ENCODE measurements at places on chromosomes 6 and 20.

DNA sequence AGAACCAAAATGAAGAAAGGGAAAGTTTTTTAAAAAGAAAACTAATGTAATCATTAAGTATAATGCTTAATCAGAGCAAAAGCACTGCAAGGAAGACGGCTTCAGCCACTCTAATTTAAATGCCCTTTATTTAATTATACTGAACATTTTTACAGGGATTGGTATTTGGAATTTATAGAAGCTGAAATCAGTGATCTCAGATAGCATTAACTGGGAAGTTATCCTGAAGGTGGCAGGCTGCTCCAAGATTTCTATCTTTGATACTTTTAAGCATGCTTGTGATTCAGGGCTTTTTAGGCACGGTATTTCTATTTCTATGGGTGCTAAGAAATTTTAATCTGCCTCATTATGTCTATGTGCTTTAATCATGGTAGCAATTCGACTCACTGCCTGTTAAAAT, 1.3 kb upstream of the NDUFAF4 start:
- DNase-seq = no peak

- DNase-seq = no peak
Observed at GRCh38 chr6:35751594-35751993, 14.8 kb downstream of the ARMC12 start.

DNA sequence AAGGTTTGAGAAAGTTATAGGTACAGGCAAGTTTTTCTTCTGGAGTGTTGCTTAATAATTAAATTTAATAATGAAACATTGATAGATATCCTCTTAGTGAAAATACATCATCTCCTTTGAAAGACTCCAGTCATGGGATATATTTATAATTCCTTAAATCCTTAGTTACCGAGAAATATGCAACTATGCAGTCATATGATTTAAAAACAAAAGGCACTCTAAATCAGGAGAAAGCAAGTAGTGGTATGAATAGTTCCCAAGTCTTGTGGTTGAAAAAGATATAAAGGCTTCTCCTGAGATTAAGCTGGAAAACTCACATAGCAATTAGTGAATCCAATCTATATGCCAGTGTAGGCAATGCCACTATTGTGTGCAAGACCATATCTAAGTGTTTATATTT, 475.4 kb downstream of the EYS start:
- no peak for DNase-seq

DNA sequence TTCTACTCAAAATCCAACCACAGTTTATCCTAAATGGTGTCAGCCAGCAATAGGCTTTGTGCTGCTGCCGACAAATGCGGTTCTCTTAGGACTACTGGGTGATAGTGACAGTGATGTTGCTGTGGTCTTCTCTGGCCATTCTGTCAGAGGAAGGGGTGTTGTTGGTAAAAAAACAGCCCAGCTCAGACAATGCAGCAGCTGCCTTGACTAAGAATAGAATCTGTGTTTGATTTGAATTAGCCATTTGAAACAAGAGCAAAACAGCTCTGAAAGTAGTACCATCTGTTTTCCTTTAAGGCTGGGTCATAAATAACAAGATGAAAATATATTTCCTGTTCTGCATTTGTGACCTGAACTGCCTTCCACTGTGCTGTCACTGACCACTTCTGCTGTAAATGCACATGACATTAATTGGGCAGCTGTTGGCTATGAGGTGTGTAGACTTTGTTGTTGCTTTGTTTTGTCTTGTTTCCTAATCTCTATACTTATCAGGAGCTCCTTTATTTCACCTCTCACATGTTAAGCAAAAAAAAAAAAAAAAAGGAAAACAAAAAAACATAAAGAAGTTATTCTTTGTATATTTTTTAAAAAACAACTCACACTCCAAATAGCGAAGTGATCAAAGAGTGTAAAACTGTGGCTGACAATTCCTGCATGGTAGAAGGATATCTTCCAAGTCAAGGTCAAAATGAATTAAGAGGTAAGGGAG, 497.8 kb upstream of the ARID1B start:
- DNase-seq = no peak

GRCh38 chr20:45835329-45835765, 1.7 kb downstream of the SNX21 start:
- DNase-seq = no peak

GRCh38 chr20:54642864-54643667, 167.7 kb downstream of the DOK5 start:
- DNase-seq = no peak

GRCh38 chr20:39468703-39469102, 506.6 kb downstream of the DHX35 start:
- no peak for DNase-seq

GRCh38 chr20:61832181-61832580, 233.5 kb downstream of the TAF4 start:
- DNase-seq = no peak

DNA sequence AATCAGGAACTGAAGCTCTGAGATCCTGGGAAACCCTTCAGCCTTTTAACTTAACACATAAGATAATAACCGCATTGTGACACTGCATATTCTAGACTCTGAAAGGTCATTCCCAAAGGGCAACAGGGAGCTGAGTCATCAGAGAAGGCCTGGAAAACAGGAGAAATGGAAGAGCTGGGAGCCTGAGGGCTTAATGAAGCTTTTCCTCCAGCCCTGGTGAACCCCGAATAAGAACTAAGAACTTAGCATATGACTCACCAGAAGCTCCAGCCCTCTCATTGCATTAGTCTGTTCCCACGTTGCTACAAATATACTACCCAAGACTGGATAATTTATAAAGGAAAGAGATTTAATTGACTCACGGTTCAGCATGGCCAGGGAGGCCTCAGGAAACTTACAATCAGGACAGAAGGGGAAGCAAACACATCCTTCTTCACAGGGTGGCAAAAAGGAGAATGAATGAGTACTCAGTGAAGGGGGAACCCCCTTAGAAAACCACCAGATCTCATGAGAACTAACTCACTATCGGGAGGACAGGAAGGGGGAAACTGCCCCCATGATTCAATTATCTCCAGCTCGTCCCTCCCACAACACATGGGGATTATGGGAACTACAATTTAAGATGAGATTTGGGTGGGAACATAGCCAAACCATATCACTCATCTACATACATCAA, 648.5 kb downstream of the TFAP2A start:
- DNase-seq = no peak

GRCh38 chr6:49935387-49935786, 28.6 kb downstream of the DEFB114 start:
- DNase-seq = no peak

GRCh38 chr6:43180985-43181384, 1.0 kb upstream of the CUL9 start:
- DNase-seq = no peak

GRCh38 chr20:4064144-4064909, 49.0 kb upstream of the RNF24 start:
- peak; percentile 56 for DNase-seq
